ENCODE measurements at places on chromosomes 11 and 22.

DNA sequence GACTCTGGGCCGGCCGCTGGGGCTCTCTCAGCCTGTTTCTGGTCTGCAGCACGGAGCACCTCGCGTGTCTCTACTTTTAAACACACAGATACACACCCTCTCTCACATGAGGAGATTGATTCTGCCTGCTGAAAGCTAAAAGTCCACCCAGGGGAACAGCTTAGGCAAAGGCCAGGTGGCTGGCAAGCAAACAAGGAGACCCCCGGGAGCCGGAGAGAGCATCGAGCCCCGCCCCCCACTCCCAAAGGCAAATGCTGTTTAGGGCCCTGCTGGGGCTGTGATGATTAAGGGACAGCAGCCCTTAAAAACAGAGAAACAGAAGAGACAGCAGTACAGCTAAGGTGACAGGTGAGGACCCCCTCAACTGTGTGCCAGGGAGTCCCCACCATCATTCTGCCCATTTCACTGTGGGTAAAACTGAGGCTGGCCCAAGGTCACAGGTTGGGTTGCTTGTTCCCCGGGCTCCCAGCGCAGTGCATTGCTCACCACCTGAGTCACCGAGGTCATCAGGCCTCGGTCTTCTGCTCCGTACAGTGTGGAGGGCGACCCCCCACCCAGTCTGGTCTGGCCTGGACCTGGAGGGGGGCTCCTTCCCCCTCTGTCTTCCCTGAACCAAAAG, 6.8 kb downstream of the CABP7 start:
- no peak for DNase-seq

GRCh38 chr11:112408517-112408916, 147.9 kb upstream of the PLET1 start:
- no peak for DNase-seq

DNA sequence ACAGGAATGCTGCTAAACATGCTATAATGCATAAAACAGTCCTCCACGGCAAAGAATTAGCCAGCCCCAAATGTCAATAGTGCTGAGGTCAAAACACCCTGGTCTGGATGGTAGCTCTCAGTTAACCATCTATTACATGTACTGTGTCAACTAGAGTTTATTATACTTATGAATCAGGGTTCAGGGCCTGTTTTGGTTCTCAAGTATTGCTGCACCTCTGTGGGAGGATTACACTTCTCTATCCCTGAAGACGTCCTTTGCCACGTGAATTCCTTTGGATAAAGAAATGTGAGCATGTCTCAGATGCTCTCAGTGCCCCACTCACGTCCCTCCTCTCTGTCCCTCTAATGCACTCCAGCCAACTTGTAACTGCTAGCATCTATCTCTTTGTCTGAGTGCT, 53.4 kb downstream of the SLC1A2 start:
- no peak for DNase-seq

DNA sequence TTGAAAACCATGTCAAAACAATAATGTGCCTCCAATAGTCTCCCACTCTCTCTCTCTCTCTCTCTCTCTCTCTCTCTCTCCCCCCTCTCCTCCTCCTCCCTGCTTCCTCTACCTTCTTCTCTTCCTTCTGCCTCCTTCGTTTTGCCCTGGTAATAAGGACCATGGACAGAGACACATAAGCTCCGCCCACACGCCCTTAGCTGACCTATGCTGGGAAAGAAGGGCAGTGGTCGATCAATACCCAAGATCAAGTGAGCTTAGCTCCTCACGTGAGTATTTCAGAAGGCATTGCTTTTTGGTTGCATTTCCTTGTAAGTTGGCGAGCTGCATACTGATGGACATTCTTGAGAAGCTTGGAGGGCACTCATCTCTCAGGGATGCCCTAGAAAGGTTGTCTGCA, 194.8 kb downstream of the MIAT start:
- DNase-seq: no peak

Data from NCI-H748 treated with DMSO at 0.1 percent for 48 hours (cell line).